ENCODE measurements at places on chromosomes 4 and X.

GRCh38 chr4:43816116-43816515 lies 632.5 kb downstream of the KCTD8 start:
- H3K4me3 ChIP-seq: no peak overlapping the region
- no peaks in the 10 kb centered on the region for H3K27me3 ChIP-seq
- no peak overlapping the region for H3K27ac ChIP-seq
- no peak for DNase-seq

DNA sequence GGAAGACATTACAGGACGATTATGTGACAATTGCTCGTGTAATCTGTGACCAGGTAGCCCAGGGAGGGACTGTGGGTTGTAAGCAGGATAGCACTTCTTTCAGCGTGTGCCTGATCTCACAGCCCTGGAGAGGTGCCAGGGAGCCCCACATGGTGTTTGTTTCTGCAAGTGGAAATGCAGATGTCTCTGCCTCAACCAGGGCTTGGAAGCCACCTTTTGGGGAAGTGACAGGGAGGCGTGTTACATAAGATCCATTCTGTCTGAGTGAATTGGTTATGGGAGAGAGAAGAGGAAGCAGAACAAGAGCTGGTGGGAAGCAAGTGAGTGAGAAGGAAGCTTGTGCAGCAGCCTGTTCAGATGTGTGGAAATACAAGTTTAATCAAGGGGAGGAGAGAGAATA lies 104.5 kb upstream of the GATB start:
- DNase-seq: peak; percentile 3
- H3K4me3 ChIP-seq: no peak overlapping the region
- H3K27me3 ChIP-seq: peaks cover 7% of the 10 kb centered on the region
- H3K4me1 ChIP-seq: no peaks in the 10 kb centered on the region

DNA sequence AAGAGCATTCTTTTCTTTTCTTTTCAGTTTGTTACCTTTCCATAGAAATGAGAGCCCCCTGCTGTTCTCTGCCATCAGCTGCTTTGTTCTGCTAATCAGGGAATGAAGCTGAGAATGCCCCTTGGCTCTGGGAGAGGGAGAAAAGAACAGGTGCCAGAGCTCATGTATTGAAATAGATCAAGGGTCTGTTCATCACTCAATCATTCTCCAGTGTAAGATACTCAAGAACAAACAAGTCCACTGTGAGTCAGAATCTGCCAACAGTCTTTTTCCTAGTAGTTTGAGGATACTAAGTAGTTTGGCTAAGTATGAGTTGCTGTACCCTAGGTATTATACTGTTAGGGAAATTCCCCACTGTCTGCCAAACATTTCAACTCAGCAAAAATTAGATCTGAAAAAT lies 144.3 kb downstream of the RTL3 start:
- no peaks in the 10 kb centered on the region for H3K36me3 ChIP-seq
- H3K27ac ChIP-seq: no peak overlapping the region
- H3K4me3 ChIP-seq: no peak overlapping the region
- H3K4me1 ChIP-seq: peaks cover 14% of the 10 kb centered on the region
- DNase-seq: no peak

DNA sequence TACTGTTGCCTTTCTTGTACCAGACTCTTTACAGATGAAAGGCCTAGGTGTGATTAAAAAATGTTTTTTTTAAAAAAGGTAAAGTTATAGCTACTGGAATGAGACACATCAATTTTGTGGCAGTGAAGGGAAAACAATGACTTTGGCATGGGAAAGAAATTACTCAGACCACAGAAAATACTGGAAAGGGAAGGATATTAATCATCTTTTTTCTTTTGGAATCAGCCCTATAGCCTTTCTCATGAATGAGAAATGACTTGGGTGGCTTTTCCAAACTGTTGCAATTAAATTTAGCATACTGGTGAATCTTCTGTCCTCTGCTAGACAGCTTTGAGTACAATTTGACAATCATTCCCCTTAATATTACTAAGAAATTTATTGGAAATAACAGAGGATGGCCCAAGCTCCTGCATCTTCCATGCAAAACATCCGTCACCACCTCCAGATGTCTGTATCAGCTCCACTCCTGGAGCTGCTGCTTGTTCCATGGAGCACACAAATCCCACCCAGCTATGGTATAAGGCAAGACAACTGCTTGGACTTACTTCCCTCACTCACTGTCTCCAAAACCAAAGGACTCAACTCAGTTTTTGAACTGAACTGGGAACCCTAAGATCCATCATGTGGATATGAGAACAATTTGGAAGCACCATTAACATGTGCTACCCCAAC lies 97.6 kb upstream of the ARSJ start:
- no peak overlapping the region for H3K27ac ChIP-seq
- no peaks in the 10 kb centered on the region for H3K4me1 ChIP-seq
- no peaks in the 10 kb centered on the region for H3K27me3 ChIP-seq
- no peaks in the 10 kb centered on the region for H3K36me3 ChIP-seq

GRCh38 chr4:131488772-131489171 lies 1660.3 kb upstream of the PCDH10 start:
- no peak overlapping the region for H3K27ac ChIP-seq
- no peaks in the 10 kb centered on the region for H3K36me3 ChIP-seq
- H3K4me3 ChIP-seq: no peak overlapping the region
- H3K27me3 ChIP-seq: no peaks in the 10 kb centered on the region
- no peaks in the 10 kb centered on the region for H3K4me1 ChIP-seq

GRCh38 chr4:40564004-40564403 lies 65.7 kb downstream of the RBM47 start:
- H3K27ac ChIP-seq: no peak overlapping the region
- no peaks in the 10 kb centered on the region for H3K4me1 ChIP-seq
- no peaks in the 10 kb centered on the region for H3K36me3 ChIP-seq
- no peak for DNase-seq
- H3K27me3 ChIP-seq: no peaks in the 10 kb centered on the region

Measured in T-cell (primary cell).